Vagina (tissue), 2 donors: ENCODE measurements at places on chromosomes 3 and 15. TPM values are rescaled to one million over a fixed set of nuclear protein-coding genes. Genes with fewer than 3 reads are reported as not detected.
A peak's percentile ranks its signal among the peaks of the same experiment; 100 is the strongest.

TMEM212 gene
- total RNA-seq: not detected

DNA sequence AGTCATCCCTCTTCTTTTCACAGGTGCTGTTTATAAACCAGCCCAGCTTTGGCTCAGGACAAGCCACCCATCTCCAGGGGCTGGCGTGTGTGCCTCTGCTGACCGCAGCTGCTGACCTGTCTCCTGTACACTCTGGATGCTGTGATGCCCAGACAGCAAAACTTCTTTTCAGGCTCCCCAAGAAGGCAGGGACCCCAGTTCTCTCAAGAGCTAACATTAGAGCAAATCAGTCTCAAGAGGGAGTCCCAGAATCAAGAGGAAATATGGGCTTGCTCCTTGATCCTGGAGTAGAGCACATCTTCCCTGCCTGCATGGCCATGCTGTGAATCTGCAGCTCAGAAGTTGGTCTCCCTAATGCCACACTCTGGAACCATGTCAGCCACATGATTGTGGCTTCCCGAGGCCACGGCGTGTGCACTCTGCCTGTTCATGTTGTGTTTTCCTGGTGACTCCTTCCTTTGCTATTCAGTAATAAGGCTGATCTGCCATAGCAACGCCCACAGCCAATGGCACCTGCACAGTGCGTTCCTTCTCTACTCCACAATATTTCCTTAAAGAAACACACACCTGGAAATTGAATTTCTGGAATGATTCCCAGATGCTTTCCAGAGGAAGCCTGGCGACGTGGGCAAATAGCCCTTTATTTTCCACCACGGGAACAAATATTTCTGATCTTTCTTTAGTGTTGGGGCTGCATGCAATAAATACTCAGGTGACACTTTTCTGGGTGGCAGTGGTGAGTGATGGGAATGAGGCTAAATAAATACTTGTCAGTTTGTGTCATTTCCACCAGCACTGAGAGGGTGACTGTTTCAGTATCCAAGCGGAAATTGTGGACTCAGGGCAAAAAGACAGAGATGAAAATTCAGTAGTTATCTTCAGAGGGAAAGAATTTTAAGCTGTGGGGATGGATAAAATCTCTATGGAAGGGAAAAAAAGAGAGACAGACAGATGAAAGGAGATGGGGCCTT is 21.9 kb upstream of the THSD4 start:
- H3K36me3 ChIP-seq: no peaks in the 10 kb centered on the region
- H3K4me3 ChIP-seq: no peak overlapping the region
- no peak overlapping the region for H3K27ac ChIP-seq
- peak; percentile 77 for DNase-seq

- H3K4me3 ChIP-seq: no peak overlapping the region
- H3K36me3 ChIP-seq: no peaks in the 10 kb centered on the region
- H3K27ac ChIP-seq: peak overlapping the region; percentile 75
- peaks cover 63% of the 10 kb centered on the region for H3K4me1 ChIP-seq
- no peak for DNase-seq
- H3K27me3 ChIP-seq: no peaks in the 10 kb centered on the region
These were observed 122.4 kb downstream of the XXYLT1 start for GRCh38 chr3:195148549-195148948.

GRCh38 chr3:183151821-183152351 is 10.6 kb downstream of the LAMP3 start:
- no peaks in the 10 kb centered on the region for H3K36me3 ChIP-seq
- H3K4me3 ChIP-seq: no peak overlapping the region
- no peak for DNase-seq

DNA sequence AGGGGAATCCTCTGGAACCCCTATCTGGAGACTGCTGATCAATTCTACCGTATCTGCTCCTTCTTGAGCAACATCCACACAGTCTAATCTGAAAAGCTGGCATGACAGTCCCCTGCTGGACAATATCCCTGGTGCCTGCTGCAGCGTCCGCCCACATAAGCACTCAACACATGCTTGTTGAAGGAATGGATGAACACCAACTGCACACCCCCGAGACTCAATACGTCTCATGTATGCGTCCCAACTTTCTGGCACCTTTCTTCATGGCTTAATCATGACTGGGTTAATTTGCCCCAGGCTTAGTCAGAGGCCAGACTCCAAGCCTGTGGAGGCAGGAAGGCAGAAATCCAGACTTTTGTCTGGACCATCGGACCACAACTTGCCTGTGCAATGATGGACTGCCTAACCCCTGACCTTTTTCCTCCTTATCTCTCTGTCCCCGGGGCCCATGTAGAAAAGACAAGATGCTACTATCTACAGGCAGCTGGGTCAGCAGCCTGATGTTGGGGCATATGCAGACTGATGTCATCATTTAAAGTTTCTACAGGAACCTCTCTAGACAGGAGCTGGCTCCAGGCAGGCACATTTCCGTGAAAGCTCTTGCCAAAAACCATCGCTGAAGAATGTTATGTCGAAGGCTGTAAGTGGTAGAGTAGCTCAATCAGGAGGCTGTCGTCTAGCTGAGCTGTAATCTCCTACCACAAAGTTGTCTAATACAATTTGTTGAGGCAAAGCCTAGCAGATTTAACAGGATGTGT is 114.1 kb upstream of the TPM1 start:
- no peaks in the 10 kb centered on the region for H3K4me1 ChIP-seq
- no peaks in the 10 kb centered on the region for H3K36me3 ChIP-seq
- H3K27ac ChIP-seq: no peak overlapping the region
- H3K27me3 ChIP-seq: no peaks in the 10 kb centered on the region
- no peak overlapping the region for H3K4me3 ChIP-seq

RIOX2 gene
- 33.4 TPM for total RNA-seq

GRCh38 chr15:89670971-89671560 is 8.1 kb downstream of the PLIN1 start:
- H3K4me3 ChIP-seq: no peak overlapping the region
- H3K36me3 ChIP-seq: no peaks in the 10 kb centered on the region
- H3K4me1 ChIP-seq: peaks cover 8% of the 10 kb centered on the region
- no peak overlapping the region for H3K27ac ChIP-seq

DNA sequence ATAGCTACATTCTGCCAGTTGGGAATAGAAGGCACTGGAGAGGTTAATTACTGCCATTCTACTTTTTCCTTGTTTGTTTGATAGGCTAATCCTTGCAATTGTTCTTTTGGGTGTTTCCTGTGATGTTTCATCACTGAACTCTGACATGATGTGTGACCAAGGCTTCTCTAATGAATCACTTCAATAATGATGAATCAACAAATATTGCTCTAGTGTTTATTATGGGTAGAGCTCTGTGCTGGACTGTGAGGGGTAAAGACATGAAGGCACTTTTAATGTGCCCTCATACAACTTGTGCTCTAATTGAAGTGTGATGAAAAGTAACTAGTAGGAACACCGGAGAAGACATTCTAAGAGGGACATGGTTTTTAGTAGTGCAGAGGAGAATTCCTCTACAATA is 233.6 kb downstream of the WDR72 start:
- no peaks in the 10 kb centered on the region for H3K36me3 ChIP-seq
- H3K4me1 ChIP-seq: no peaks in the 10 kb centered on the region

- H3K4me1 ChIP-seq: no peaks in the 10 kb centered on the region
- H3K27me3 ChIP-seq: no peaks in the 10 kb centered on the region
- no peak for DNase-seq
- no peaks in the 10 kb centered on the region for H3K36me3 ChIP-seq
- H3K27ac ChIP-seq: no peak overlapping the region
- no peak overlapping the region for H3K4me3 ChIP-seq
These were observed 210.1 kb downstream of the CD47 start for GRCh38 chr3:107880702-107881101.

DNA sequence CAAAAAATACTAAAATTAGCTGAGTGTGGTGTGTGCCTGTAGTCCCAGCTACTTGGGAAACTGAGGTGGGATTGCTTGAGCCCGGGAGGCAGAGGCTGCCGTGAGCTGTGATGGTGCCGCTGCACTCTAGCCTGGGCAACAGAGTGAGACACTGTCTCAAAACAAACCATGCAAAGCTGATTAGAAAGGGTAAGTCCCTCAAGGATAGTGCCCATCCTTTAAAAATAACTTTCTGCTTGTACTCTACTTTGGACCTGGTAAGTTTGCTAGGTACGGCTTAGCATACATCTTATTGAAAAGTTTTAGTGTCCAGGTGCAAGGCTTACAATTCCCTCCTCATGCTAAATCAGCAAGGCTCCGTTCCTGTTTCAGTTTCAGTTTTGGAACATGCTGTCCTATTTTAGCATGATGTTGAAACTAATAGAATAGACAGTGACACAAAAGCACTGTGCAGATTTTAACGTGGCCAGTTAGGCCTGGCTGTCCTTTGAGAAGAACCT is 21.4 kb downstream of the FEM1B start:
- peak; percentile 79 for DNase-seq
- no peaks in the 10 kb centered on the region for H3K36me3 ChIP-seq
- H3K4me3 ChIP-seq: peak overlapping the region; percentile 30
- peak overlapping the region; percentile 79 for H3K27ac ChIP-seq
- no peaks in the 10 kb centered on the region for H3K27me3 ChIP-seq
